Activated CD4-positive, alpha-beta T cell treated with anti-CD3 and anti-CD28 coated beads for 48 hours (primary cell): ENCODE measurements at places on chromosomes 1 and 21.

GRCh38 chr1:109241841-109242345, 7.4 kb upstream of the CELSR2 start:
- DNase-seq: no peak

DNA sequence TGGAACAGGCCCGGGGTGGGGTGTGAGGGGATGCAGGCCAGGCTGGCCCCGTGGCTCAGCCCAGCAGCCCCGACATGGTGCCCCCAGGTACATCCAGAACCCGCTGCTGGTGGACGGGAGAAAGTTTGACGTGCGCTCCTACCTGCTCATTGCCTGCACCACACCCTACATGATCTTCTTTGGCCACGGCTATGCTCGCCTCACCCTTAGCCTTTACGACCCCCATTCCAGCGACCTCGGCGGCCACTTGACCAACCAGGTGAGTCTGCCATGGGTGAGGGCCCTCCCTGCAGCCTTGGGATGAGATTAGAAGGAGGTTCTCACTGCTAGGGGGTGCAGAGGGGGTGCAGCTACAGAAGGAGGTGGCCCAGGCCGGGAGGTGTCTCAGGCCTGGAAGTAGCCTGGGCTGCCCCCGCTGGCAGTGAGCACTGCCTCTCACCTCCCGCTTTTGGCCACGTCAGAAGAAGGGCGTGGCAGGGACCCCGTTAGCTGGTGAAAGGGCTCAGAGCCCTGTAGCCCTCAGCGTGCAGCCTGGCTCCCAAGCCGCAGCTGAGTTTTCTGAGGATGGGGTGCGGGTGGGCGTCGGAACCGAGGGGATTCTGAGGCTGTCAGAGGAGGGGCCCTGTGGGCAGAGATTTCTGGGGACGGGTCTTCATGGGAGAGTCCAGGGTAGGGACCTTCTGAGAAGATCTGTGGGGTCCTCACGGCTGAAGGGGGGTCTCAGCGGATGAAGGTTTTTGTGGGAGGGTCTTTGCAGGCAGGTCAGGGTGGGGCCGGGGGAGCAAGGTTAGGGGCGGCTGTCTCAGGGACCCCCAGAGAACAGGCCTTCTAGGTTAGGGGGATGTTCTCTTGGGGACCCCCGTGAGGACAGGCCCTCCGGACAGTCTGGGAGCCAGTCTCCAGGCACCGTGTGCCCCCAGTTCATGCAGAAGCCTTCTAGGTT, 10.4 kb downstream of the TTLL10 start:
- no peak for DNase-seq

- DNase-seq: no peak
Observed at GRCh38 chr21:32494934-32495709, 82.6 kb downstream of the EVA1C start.

GRCh38 chr1:226125097-226125630, 61.4 kb downstream of the ACBD3 start:
- peak; percentile 94 for DNase-seq

GRCh38 chr1:87826681-87827251, 498.1 kb downstream of the LMO4 start:
- DNase-seq: no peak

DNA sequence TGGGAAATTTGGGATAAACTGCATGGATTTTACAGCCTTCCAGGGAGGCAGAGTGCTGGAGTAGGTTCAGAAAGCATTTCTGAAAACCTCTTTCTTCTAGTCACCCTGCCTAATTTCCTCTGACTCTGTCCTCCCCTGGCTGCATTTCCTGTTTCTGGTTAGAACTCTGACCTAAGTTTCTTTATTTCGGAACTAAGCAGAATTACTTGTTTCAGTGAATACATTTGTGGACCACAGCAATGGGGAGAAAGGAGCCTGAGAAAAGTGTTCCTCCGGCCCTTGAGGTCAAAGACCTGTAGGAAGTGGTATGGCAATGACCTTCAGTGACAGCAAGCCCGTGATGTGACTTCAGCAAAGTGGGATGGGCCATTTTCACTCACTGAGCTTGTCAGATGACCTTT, 173.4 kb upstream of the RUNX1 start:
- DNase-seq: peak; percentile 52

GRCh38 chr1:202944438-202944921, 13.6 kb downstream of the ADIPOR1 start:
- no peak for DNase-seq

DNA sequence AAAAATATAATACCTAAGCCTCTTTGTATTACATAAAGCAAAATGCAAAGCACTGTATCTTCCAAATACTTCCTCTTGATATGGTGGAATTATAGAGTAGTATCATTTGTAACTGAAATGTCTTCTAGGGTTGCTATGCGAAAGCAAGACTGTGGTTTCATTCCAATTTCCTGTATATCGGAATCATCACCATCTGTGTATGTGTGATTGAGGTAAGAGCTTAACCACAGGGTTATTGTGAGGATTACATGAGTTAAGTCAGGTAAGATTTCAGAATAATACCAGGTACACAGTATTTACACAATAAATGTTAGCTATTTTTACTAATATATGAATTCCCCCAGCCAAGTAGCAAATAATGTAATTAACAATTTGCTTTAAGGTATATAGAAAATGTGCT, 24.7 kb downstream of the CD53 start:
- DNase-seq: no peak

- DNase-seq: no peak
Observed at GRCh38 chr1:208791456-208791855, 547.3 kb upstream of the PLXNA2 start.

DNA sequence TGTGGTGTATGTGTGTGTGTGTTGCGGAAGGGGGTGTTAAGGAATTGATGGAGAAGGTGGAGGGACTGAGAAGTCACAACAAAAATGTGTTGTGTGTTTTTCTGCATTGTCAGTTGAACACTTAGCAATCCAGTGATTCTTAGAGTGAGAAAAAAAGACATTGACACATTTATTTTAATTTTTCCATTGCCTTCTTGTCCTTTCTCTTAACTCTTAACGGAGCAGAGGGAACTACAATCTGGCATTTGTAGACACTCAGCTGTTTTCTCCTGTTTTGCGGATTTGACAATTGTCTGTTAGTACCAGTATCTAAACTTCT, 725 bp downstream of the C1orf53 start:
- no peak for DNase-seq

- no peak for DNase-seq
Observed at GRCh38 chr1:30645807-30646206, 77.6 kb downstream of the MATN1 start.

DNA sequence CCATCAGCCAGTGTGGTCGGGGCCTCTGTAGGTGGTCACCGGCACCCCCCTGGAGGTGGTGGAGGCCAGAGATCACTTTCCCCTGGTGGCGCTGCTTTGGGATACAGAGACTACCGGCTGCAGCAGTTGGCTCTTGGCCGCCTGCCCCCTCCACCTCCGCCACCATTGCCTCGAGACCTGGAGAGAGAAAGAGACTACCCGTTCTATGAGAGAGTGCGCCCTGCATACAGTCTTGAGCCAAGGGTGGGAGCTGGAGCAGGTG, 961 bp downstream of the RBM15 start:
- no peak for DNase-seq

GRCh38 chr1:25481625-25482024, 50.9 kb downstream of the MACO1 start:
- no peak for DNase-seq

- DNase-seq: no peak
Observed at GRCh38 chr1:192756314-192756713, 52.5 kb upstream of the RGS2 start.

- no peak for DNase-seq
Observed at GRCh38 chr1:234911787-234912186, 216.8 kb downstream of the TOMM20 start.

DNA sequence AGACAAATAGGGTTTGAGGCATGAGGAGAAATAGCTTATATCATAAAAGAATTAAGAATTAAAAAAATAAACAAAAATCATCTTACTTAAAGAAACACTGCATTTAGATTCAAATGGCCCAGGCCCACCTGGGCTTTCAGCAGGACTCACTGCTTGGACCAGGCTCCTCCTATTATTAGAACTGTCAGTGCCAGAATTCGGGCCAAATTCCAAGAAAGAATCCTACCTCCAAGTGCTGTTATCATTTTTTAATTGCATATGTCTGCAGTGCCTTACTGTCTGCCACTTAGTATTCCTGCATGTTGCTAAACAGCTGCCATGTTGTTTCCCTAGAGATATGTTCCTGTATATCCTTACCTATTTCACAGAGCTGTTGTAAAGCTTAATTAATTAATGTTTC, 112.0 kb downstream of the BARHL2 start:
- DNase-seq: no peak

GRCh38 chr1:218498056-218498938, 153.2 kb downstream of the TGFB2 start:
- DNase-seq: no peak

GRCh38 chr1:168085401-168085872, 51.3 kb downstream of the GPR161 start:
- no peak for DNase-seq

GRCh38 chr1:54887665-54888071, 673 bp upstream of the DHCR24 start:
- no peak for DNase-seq

GRCh38 chr21:40652436-40652835, 194.5 kb downstream of the DSCAM start:
- no peak for DNase-seq

GRCh38 chr1:160156361-160156760, 5.0 kb downstream of the ATP1A4 start:
- DNase-seq: no peak

- DNase-seq: no peak
Observed at GRCh38 chr1:65717815-65718454, 74.8 kb upstream of the PDE4B start.

DNA sequence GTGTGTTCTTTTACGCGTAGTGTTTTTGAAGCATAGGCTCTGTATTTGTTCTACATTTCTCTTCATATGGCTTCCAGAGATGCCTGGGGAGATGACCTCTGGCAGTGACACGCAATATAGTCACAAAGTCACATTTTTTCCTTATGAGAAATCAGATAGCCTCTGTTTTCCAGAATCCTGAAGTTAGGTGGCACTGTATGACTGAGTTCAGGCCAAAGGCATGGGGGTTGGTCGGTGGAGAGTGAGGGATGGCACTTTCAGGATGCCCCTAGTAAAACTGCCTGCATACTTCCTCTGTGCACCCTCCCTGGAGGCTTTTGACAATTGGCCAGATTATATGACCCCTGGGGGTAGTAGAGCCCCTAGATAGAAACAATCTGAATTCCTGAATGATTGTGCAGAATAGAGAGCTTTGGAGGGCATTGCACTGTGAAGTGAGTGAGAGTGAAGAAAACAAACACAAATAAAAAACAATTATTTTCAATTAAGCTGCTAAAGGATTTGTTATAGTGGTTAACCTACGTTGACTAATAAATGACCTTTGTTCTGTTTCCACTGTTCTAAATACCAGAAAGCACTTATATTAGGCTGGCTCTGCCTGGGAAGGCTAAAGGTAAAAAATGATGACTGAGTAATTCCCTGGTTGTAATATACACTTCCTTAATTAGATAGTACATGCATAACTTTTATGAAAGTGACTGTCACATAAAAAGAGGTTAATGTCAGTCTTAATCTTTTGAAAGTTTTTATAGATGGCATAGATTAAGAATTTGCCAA, 1660.8 kb downstream of the PLA2G4A start:
- DNase-seq: no peak

DNA sequence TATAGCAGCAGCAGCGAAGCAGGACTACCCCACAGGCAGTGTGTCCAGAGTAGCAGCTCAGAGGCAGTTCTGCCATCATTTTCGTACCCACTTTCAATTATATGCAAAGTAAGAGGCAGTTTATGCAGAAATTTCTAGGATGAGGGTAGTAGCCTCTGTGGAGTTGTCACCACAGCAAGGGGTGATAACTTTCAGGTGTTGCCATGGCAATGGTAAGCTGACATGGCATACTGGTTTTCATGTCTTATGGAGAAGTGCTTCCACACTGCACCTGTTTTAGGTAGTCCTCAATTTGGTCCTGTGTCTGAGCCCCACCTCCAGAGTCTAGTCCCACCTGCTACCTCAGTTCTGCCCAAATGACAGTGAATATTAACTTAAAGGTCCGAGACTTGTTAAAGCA, 133.3 kb upstream of the SYT6 start:
- DNase-seq: no peak

DNA sequence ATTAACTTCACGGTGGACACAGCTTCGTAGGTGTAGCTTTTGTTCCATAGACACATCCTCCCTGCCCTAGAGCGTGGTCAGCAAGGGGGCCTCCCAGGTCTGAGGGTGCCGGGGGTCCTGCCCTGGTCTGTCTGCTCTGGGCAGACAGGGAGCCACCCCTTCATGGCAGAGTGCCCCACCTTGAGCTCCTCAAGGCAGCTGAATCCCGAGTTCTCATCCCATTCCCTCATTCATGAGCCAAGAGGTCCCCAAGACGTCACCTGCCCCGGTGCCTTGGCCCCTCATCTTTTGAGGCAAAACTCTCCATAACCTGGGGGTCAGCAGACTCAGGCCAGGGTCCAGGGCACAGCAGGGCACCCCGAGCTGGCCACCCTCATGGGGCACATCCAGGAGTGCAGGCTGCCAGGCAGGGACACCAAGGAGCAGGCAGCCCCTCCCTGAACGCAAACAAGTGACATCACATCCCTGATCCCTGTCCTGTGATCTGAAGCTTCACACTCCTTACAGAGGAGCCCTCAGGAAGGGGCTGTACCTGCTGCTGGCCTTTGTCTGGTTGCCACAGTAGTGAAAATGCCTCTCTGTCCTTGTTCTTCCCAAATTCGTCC, 23.3 kb downstream of the UBASH3A start:
- DNase-seq: no peak

- DNase-seq: no peak
Observed at GRCh38 chr1:91092503-91092902, 70.7 kb upstream of the ZNF644 start.

DNA sequence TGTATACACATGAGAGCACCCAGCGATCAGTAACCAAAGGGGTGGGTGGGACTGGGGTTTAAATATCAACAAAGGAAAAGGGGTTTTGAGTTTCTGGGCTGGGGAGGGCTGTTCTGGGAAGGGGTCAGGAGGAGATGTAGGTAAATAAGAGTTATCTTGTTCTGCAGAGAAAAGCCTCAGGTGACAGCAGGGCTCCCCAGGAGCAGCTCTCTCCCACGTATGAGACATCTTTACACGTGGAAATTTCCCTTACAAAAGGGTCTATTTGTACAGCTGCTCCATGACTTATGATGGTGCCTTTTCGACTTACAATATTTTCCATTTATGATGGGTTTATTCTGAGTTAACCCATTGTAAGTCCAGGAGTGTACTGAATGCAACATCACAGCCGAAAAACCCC, 16.3 kb upstream of the PADI2 start:
- DNase-seq: no peak

GRCh38 chr1:94920061-94920460, 6.8 kb downstream of the CNN3 start:
- DNase-seq: no peak
